ENCODE measurements at places on chromosomes 12 and 14. TPM values are rescaled to one million over a fixed set of nuclear protein-coding genes. Genes with fewer than 3 reads are reported as not detected.
A peak's percentile ranks its signal among the peaks of the same experiment; 100 is the strongest.

GRCh38 chr14:73227812-73228781 is 9.2 kb upstream of the PAPLN start:
- H3K27ac ChIP-seq, result no peak overlapping the region
- H3K36me3 ChIP-seq, result peaks cover 5% of the 10 kb centered on the region
- H3K4me1 ChIP-seq, result no peaks in the 10 kb centered on the region
- no peaks in the 10 kb centered on the region for H3K27me3 ChIP-seq
- DNase-seq, result no peak
- H3K4me3 ChIP-seq, result no peak overlapping the region

Gene SAMD4A
- polyA plus RNA-seq, result 3.6 TPM

- no peak overlapping the region for H3K27ac ChIP-seq
- DNase-seq, result no peak
- H3K4me1 ChIP-seq, result no peaks in the 10 kb centered on the region
- no peaks in the 10 kb centered on the region for H3K36me3 ChIP-seq
Observed at GRCh38 chr14:34338056-34338455, 124.0 kb downstream of the SPTSSA start.

GRCh38 chr12:88575361-88575970 is 4.8 kb downstream of the KITLG start:
- peaks cover 4% of the 10 kb centered on the region for H3K4me1 ChIP-seq
- no peaks in the 10 kb centered on the region for H3K27me3 ChIP-seq
- no peaks in the 10 kb centered on the region for H3K36me3 ChIP-seq
- DNase-seq, result no peak
- H3K27ac ChIP-seq, result no peak overlapping the region

- no peaks in the 10 kb centered on the region for H3K36me3 ChIP-seq
- peaks cover 3% of the 10 kb centered on the region for H3K4me1 ChIP-seq
- no peak for DNase-seq
- H3K27me3 ChIP-seq, result no peaks in the 10 kb centered on the region
- no peak overlapping the region for H3K4me3 ChIP-seq
Observed at GRCh38 chr14:68950111-68950510, 29.0 kb downstream of the ACTN1 start.

Gene DLK1
- 0.54 TPM for polyA plus RNA-seq

DNA sequence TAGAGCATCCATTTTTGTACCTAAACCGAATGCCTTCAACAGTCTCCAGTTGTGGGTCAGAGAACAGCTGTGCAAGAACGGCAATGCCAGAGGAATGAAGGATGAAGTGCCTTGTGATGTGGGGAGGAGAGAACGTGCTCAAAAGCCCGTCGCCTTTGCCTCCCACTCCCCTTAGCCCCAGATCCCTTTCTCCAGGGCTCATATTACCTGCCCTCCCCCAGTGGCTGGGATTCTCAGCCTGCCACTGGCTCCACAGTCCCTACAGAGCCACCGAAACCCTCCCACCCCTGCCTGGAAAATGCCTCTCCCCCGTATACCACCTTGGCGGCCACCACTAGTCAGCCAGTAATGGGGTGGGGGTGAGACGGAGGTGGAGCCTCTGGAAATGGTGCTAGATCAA is 158.5 kb downstream of the ZFP36L1 start:
- H3K4me1 ChIP-seq, result no peaks in the 10 kb centered on the region
- H3K36me3 ChIP-seq, result no peaks in the 10 kb centered on the region
- H3K4me3 ChIP-seq, result no peak overlapping the region
- no peaks in the 10 kb centered on the region for H3K27me3 ChIP-seq

DNA sequence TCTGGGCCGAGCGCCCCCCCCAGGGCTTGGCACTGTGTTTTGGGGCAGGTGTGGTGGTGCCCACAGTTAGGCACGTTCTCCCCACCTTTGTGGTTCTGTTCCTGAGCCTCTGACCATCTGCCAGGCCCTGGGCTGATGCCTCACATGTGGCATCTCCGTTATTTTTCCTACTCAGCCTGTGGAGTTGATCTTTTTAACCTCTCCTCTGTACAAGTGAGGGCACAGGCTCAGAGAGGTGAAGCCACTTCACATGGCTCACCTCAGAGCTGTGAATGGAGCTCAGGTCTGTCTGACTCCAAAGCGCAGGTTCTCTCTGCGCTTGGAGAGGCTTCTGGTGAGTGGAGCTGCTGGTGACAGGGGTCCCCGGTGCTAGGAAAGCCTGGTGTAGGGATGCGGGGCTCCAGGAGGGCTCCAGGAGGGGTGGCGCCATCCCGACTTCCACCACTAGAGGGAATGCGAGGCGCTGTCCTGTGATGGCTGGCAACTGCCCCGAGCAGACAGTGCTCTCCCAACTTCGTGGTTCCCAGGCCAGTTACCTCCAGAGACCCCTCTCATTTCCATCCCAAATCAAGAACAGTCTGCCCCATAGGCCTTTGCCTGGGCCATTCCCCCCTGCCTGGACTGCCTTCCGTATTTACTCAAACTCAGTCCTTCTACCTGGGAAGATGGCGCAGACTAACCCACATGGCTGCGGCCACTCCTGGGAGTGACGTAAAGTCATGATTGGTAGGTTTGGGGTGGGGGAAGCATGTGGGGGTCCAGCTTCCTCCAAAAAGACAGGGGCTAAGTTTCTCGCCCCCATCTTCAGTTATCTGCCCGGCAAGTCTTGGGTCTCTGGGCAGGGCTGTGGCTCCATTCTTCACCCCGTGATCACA is 9.9 kb downstream of the BCL7A start:
- DNase-seq, result peak; percentile 29
- no peak overlapping the region for H3K4me3 ChIP-seq
- H3K27me3 ChIP-seq, result no peaks in the 10 kb centered on the region

- H3K27me3 ChIP-seq, result no peaks in the 10 kb centered on the region
- no peak for DNase-seq
- H3K4me1 ChIP-seq, result peaks cover 4% of the 10 kb centered on the region
- peaks cover 8% of the 10 kb centered on the region for H3K36me3 ChIP-seq
Observed at GRCh38 chr12:123114304-123115083, 36.4 kb downstream of the PITPNM2 start.

DNA sequence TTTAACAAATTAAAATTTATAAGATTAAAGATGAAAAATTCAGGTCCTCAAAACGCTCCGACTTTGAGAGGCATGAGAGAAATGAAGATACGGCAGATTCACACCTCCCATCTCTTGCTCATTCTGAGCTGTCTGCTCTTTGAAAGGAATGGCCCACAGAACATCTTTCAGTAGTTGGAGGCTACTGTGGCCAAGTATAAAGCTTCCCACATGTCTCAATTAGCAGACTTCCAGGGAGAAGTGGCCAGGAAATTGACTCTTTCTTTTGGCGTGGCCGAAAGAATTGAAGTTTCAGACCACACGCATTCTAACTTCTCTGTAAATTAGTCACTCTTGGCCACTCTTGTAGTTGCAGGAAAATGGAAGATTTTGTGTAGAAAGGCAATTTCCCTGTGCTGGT is 129.2 kb downstream of the DIP2B start:
- no peaks in the 10 kb centered on the region for H3K27me3 ChIP-seq
- no peak overlapping the region for H3K4me3 ChIP-seq
- no peak overlapping the region for H3K27ac ChIP-seq
- no peaks in the 10 kb centered on the region for H3K36me3 ChIP-seq
- no peaks in the 10 kb centered on the region for H3K4me1 ChIP-seq

GRCh38 chr14:37865719-37866549 is 270.5 kb downstream of the TTC6 start:
- H3K27ac ChIP-seq, result no peak overlapping the region
- no peaks in the 10 kb centered on the region for H3K27me3 ChIP-seq
- H3K36me3 ChIP-seq, result no peaks in the 10 kb centered on the region
- no peak for DNase-seq
- H3K4me1 ChIP-seq, result no peaks in the 10 kb centered on the region
- H3K4me3 ChIP-seq, result no peak overlapping the region

Gene FITM1
- polyA plus RNA-seq, result 3.1 TPM

- no peak for DNase-seq
- no peak overlapping the region for H3K4me3 ChIP-seq
- H3K27me3 ChIP-seq, result no peaks in the 10 kb centered on the region
- no peaks in the 10 kb centered on the region for H3K4me1 ChIP-seq
Observed at GRCh38 chr12:93256256-93256969, 121.3 kb upstream of the NUDT4 start.

DNA sequence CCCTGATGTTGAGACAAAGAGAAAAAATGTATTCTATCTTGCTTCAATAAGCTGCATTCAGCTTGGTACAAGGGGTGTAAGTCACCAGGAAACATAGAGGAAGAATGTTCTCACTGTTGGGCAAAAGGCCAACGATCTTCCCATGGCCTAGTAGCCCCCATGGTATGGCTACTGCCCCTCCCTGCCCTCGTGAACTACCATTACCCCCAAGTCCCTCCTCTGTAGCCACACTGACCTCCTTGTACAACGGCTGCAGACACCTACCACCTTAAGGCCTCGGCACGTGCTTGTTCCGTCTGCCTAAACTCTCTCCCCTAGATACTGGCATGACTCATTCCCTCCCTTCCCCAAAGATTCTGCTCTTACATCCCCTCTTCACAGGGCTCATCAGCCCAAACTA is 81.9 kb upstream of the ANO2 start:
- no peaks in the 10 kb centered on the region for H3K4me1 ChIP-seq
- H3K27me3 ChIP-seq, result no peaks in the 10 kb centered on the region
- H3K4me3 ChIP-seq, result no peak overlapping the region
- H3K27ac ChIP-seq, result no peak overlapping the region

Gene TSHR
- 0.12 TPM for polyA plus RNA-seq
